ENCODE measurements at places on chromosomes 16 and 17.
A peak's percentile ranks its signal among the peaks of the same experiment; 100 is the strongest.

DNA sequence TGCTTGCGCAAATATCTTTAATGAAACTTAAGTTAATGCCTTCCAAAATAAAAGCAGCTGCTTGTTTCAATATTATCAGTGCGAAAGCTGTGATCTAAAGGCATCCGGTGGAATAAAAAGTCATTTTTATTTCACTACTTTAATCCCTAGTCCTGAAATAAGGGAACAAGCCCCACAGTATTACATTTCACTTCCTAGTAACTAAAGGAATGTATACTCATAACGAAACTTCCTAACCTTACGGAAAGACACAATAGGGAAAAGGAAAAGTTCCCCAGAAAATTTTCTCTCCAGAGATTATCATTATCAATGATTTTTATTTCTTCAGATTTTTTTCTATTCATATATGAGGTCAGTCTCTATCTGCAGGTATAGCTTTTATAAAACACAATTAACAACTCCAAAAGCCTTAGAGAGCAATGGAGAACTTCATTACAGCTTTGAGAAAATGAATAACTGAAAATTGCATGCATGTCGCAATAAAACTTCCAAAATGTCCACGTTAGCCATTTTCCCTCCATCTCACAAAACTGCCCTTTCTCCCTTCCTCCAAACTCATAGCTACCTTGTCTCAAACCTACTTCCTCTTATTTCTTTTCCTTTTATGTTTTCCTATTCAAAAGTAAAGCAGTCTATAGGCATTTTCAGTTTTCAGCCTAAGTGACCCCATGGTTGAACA is 154.3 kb upstream of the MED13 start:
- DNase-seq, result no peak

DNA sequence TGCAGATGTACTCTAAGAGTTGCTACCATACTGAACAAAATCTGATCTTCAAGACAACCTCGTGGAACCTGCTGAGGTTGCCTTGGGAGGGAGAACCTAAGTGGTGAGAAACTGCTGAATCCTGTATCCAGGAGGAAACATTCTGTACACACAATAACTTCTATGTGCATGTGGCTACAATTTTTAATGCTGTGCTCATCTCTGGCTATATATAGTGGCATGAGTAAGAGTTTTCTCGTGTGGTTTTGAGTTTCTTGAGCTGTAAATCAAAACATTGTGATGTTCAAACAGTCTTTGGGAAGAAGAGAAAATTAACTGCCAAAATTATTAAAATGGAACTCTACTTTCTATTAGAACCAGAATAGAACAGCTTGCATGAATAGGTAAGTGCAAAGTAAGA is 206.8 kb downstream of the CA10 start:
- no peak for DNase-seq

DNA sequence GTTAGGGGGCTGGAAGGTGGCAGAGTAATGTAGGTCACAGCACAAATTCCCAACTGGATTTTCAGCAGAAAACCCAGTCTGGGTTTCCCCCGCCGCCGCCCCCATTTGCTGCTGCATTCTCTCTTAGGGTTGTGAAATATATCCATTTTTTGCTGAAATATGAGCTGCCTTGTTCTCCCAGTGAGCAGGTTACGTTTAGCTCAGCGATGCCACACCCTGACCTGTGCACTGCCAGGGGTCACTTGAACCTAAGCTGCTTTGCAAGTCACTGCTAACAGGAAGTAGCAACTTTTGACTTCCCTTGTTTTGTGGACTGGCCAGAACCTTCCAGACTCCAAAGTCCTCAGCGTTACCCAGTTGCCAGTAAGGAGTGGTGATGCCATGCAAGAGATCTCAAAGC is 274.1 kb downstream of the CPPED1 start:
- no peak for DNase-seq

DNA sequence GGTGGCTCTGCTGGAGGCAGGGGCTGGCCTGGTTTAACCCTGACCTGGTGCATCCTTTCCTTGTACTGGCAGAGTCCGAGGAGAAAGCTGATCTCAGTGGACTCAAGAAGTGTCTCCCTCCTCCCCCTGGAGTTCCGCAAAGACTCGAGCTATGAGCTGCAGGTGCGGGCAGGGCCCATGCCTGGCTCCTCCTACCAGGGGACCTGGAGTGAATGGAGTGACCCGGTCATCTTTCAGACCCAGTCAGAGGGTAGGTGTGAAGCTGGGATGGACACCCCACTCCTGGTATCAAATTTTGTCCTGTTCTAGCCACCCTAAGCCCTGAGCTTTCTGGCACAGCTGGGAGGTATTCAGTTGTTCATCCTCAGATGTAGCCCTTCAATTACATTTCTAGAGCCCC is 42.5 kb downstream of the IL21R start:
- DNase-seq, result no peak

DNA sequence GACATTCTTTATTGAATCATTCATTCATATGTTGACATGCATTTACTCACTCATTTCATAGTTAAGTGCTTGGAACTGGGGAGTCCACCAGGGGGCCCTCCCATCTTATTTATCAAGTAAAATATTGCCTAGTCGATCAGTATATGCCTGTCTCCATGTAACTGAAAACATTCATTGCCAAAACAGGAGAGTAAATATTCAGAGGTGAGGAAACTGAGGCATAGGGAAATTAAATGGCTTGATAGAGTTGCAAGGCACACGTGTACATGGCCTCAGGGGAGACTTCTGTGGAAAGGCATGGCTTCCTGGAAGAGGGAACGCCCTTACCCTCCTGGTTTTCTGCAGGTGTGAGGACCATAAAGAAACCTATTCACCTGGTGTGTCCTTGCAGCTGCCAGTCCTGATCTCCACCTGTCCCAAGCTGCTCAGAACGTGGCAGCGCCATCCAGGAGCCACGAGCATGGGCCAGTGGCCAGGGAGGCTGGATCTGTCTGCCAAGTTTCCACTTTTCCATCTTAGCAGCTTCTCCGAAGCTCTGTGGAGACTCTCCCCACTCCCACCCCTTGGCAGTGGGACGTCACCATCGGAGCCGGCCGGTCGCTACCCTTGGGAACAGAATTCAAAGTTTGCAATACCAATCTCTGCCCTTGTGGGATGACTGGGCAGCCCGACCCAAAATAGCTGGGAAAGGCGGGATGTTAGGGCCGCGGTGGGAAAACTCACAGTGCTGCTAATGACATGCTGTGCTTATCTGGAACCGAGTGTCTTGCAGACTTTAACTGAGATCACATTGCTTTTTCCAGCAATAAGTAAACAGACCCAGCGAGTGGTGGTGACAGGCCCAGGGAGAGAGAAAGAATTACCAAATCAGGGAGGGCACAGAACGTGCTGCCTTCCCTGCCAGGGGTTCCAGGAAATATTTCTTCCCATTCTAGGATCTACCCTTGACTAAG is 4.1 kb upstream of the C1QTNF1 start:
- peak; percentile 83 for DNase-seq

- peak; percentile 7 for DNase-seq
These were observed 47.7 kb downstream of the ZFHX3 start for GRCh38 chr16:73000020-73000906.

GRCh38 chr17:76700617-76701470 is 9.9 kb downstream of the MXRA7 start:
- no peak for DNase-seq

- no peak for DNase-seq
These were observed 10.4 kb downstream of the LLGL1 start for GRCh38 chr17:18235743-18236256.

GRCh38 chr17:69268543-69269014 is 40.0 kb upstream of the ABCA10 start:
- DNase-seq, result no peak

GRCh38 chr16:27421961-27422740 is 20.2 kb downstream of the IL21R start:
- DNase-seq, result peak; percentile 8

DNA sequence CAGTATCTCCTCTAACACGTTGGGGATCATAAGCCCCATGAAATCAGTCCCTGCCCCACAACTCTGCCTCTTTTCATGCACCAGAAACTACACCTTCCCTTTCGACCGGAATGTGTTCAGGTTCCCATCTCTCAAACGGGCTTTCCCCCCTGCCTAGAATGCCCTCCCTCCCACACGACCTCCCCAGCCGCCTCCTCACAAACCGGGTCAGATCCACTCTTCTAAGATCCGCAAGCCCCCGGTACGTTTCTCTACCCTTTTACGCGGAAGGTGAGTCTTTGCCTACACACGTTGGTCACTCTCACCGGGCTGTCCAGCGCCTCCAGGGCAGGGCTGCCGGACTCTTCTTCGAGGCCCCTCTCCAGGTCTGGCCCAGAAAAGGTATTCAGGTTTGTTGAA is 708 bp downstream of the DHX33 start:
- no peak for DNase-seq

- DNase-seq, result no peak
These were observed 90.7 kb downstream of the VMP1 start for GRCh38 chr17:59798111-59798510.

- no peak for DNase-seq
These were observed 247.8 kb upstream of the ERCC4 start for GRCh38 chr16:13672196-13672595.

- peak; percentile 88 for DNase-seq
These were observed 763 bp upstream of the SOX9 start for GRCh38 chr17:72119873-72120641.

DNA sequence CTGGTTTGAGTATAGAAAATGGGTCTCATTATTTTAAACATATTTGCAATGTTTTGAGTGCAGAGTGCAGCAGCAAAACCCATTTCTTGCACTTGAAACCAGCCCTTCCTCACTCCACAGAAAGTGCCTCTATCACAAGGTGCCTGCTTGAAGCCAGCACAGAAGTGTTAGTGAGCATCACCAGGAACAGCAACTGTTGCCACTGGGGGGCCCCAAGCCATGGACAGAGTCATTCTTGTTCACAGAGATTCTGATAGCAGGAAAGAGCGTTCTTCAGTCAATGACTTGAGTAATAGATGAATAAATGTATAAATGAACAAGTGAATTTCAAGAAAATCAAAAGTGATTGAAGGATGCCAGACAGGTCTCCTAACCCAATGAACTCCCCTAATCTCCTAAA is 45.6 kb downstream of the CHD9NB start:
- no peak for DNase-seq

DNA sequence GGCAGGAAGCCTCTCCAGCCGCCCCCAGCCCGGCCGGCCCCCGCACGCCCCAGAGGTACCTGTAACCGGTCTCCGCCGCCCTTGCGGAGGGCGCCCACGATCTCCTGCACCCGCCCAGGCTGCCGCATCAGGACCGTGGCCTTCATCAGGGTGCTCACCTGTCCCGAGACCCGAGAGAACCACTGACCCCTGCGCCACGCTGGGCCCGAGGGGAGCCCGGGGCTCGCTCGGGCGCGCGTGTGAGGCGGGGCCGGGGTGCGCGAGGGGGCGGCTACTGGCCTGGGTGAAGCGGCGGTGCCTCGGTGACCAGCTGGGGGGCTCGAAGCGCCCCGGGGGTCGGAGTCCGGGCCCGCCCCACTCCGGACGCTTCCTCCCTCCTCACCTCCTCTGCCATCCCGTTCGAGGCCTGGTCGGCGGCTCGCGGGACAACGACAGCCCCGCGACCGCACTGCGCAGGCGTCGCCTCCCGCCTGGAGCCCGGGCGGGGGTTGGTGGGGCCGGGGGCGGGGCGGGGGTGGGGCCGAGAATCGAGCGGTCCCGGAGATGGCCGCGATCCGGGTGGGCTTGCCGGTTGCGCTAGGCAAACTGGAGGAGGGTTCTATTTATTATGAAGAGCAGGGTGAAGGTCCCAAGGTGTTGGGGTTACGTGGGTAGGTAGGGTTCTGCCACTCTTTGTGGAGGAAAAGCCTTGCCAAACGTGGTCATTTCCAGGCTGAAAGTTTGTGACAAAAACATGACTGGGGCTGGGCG is at the start of gene NT5C3B:
TSS of gene NT5C3B (minus strand) at position 433 of the 750 bp plus-strand sequence. CDS start at position 394, 39 bp downstream.
- DNase-seq, result peak; percentile 63

GRCh38 chr16:81517629-81518438 is 73.2 kb downstream of the CMIP start:
- DNase-seq, result no peak

DNA sequence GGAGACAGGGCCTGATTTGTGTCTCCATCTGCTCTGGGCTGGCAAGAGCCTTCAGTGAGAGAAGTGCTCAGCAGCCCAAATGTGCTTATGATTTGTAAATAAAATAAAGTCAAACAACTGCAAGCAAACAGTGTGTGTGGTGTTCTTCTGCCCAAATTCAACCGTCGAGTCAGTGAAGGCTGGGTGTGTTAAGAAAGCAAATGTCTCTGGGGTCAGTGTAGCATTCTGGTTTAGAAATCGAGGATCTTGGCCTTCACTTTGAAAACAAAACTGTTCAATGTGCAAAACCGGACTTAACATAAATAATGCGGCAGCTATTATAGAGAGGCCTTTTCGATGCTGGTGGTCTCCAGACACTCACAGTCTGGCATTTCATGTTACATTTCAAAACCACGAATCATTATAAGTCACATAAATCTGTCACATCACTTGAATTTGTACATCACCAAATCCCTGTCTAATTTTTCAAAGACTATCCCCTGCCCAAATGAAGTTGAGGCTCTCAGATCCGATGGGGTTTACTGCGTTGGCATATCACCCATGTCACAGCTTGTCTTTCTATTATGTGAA is 158.6 kb upstream of the MYOCD start:
- DNase-seq, result no peak

- DNase-seq, result no peak
These were observed 108.3 kb downstream of the RBFOX1 start for GRCh38 chr16:7440886-7441400.

DNA sequence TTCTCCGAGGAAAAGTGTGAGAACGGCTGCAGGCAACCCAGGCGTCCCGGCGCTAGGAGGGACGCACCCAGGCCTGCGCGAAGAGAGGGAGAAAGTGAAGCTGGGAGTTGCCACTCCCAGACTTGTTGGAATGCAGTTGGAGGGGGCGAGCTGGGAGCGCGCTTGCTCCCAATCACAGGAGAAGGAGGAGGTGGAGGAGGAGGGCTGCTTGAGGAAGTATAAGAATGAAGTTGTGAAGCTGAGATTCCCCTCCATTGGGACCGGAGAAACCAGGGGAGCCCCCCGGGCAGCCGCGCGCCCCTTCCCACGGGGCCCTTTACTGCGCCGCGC is at the start of gene ERBB2:
TSS of gene ERBB2 (plus strand) at position 247 of the 330 bp plus-strand sequence. CDS start 175 bp downstream, outside the sequence.
- peak; percentile 50 for DNase-seq

- DNase-seq, result no peak
These were observed 19.8 kb upstream of the ZFP90 start for GRCh38 chr16:68519225-68519745.

DNA sequence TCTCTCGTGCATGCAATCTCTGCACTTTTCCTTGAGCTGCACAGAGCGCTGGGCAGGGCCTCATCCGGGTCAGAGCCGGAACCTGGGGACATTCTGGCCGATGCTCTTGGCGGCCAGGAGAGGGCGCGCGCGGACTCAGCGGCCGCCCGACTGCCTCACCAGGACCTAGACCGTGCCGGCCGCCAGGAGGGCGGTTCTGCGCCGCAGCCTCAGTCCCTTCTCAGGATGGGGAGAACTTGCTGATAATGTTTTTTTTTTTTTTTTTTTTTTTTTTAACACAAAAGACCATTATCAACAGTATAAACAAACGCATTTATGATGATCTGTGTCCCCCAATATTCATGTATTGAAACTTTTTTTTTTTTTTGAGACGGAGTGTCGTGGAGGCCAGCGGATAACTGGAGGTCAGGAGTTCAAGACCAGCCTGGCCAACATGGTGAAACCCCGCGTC is 8.1 kb upstream of the FLYWCH2 start:
- peak; percentile 82 for DNase-seq

Data from DMS53 (cell line).